ENCODE measurements at places on chromosomes 12 and 14. TPM values are rescaled to one million over a fixed set of nuclear protein-coding genes. Genes with fewer than 3 reads are reported as not detected.

ITPR2 gene
- 2.7 TPM for total RNA-seq

EIF2S3B gene
- total RNA-seq, result 0.45 TPM

ABCD2 gene
- total RNA-seq, result not detected

KLRG1 gene
- 1.6 TPM for total RNA-seq

SOAT2 gene
- 0.23 TPM for total RNA-seq

GPR68 gene
- 0.21 TPM for total RNA-seq

ATF1 gene
- total RNA-seq, result 50.1 TPM

TMEM132D gene
- total RNA-seq, result not detected

AGAP2 gene
- 0.34 TPM for total RNA-seq

SLC6A15 gene
- total RNA-seq, result 4.1 TPM

TMEM119 gene
- total RNA-seq, result not detected

DTX1 gene
- total RNA-seq, result 0.31 TPM

CCDC196 gene
- not detected for total RNA-seq

RNU6-8 gene
- total RNA-seq, result not detected

C12orf42 gene
- 0.26 TPM for total RNA-seq

C12orf56 gene
- not detected for total RNA-seq

CIDEB gene
- 0.12 TPM for total RNA-seq

PIWIL1 gene
- not detected for total RNA-seq

PLD4 gene
- total RNA-seq, result 0.05 TPM

NUP107 gene
- total RNA-seq, result 67.0 TPM

ANKLE2 gene
- 86.2 TPM for total RNA-seq

INSM2 gene
- total RNA-seq, result not detected

AKAP5 gene
- 0.68 TPM for total RNA-seq

SDR9C7 gene
- total RNA-seq, result not detected

DDX23 gene
- 87.9 TPM for total RNA-seq

APOF gene
- total RNA-seq, result not detected

ADCY4 gene
- not detected for total RNA-seq

HOXC9 gene
- total RNA-seq, result 13.7 TPM

IL26 gene
- not detected for total RNA-seq

RTL1 gene
- 0.31 TPM for total RNA-seq

ANO4 gene
- total RNA-seq, result 0.13 TPM

PROX2 gene
- not detected for total RNA-seq

PTPRQ gene
- 0.01 TPM for total RNA-seq

B4GALNT1 gene
- total RNA-seq, result 51.6 TPM

FGF6 gene
- not detected for total RNA-seq
